ENCODE measurements at places on chromosomes 12 and 14. TPM values are rescaled to one million over a fixed set of nuclear protein-coding genes. Genes with fewer than 3 reads are reported as not detected.

- no peak for DNase-seq
Observed at GRCh38 chr12:94271351-94271750, 123.0 kb downstream of the PLXNC1 start.

SLC2A13 gene
- total RNA-seq: 12.7 TPM

PZP gene
- total RNA-seq: 0.80 TPM

GPR137C gene
- total RNA-seq: 1.1 TPM

DNA sequence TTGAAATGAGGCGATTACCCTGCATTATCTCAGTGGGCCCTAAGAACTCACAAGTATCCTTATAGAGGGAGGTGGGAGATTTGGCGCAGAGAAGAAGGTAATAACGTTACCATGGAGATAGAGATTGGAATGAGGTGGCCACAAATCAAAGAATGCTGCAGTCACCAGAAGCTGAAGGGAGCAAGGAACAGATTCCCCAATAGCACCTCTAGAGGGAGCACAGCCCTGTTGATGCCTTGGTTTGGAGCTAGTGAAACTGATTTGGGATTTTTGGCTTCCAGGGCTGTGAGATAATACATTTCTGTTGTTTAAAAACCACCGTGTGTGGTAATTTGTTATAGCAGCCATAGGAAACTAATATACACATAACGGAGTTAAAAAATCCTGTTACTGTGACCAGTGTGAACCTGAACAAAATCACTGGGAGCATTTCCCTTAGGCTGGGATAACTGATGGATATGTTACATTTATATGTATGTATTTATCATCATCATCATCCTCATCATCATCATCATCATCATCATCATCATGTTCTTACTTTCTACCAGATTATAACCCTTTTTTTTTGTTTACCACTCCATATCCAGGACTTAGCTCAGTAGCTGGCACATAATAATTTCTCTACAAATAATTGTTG is 100.3 kb downstream of the LIN7A start:
- no peak for DNase-seq

GRCh38 chr12:91899056-91899455 is 246.6 kb downstream of the BTG1 start:
- no peak for DNase-seq

- DNase-seq: no peak
Observed at GRCh38 chr12:88801227-88802095, 221.2 kb upstream of the KITLG start.

- no peak for DNase-seq
Observed at GRCh38 chr12:3203713-3204112, 126.5 kb downstream of the TSPAN9 start.

DNA sequence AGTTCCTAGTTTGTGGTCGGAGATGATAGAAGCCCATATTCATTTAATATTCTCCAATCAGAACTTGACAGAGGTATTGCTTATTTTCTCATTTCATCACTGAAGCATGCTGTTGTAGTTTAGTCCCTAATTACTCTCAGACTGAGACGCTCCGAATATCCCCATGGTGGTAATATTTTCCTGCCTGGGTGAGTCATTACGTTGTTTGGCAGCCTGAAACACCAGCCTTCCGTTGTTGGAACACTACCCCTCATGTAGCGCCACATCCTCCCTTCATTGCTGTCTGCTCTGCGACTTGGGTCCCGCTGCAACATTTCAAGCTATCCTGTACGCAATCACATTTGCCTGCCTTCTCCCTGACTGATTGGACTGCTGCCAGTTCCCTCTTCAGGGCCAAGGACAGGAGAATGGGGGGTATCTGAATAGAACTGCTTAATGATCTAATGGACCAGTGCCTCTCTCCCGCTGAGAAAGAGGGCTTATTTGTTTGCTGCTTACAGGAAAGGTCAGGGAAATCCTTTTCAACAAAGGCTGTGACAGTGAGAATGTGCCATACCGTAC is 369.1 kb downstream of the NPAS3 start:
- peak; percentile 59 for DNase-seq

DNA sequence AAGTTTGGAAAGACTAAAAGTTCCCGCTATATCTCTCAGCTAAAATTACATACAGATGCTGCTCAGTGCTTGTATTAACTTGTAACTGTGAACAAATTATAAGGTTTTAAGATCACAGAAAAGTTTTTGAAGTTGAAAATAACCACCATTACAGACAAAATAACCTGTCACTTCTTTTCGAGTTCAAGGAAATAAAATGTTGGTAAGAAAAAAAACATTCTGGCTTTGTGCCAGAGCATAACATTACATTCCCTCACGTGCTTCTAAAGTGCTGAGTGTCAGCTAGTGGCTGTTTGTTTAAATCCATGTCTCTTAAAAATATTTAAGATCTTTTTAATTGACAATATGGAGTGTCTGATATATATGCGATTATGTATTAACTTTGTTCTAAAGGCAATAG is 27.2 kb upstream of the ADAMTS20 start:
- no peak for DNase-seq

DNA sequence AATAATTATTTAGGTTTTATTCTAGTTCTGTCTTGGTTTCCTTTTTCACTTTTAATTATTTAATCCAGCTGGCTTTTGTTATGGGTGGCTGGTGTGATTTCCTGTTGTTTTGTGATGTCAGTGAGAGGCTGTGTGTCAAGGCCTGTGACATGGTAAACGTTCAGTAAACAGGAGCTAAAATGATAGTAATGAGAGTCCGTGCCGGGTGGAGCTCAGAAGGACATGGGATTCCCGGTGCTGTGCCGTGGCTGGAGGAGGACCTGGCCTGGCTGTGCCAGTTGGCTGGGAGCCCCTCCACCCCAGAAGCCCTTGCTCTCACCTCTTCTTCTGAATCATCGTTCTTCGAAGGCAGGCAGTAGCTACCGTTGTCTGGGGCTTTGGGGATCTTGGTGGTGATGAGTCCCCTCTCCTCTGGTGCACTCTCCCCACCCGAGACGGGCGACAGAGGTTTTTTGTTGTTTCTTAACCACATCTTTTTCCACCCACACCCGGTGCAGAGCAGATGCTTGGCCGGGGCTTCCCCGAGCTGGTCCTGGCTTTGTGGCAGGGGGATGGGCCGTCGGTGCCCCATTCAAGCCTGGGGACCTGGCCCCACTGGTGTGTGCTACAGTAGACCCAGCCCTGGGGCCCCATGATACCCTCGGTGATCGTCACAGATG is 29.1 kb downstream of the SH2B3 start:
- no peak for DNase-seq

FOXJ2 gene
- total RNA-seq: 29.9 TPM

DNA sequence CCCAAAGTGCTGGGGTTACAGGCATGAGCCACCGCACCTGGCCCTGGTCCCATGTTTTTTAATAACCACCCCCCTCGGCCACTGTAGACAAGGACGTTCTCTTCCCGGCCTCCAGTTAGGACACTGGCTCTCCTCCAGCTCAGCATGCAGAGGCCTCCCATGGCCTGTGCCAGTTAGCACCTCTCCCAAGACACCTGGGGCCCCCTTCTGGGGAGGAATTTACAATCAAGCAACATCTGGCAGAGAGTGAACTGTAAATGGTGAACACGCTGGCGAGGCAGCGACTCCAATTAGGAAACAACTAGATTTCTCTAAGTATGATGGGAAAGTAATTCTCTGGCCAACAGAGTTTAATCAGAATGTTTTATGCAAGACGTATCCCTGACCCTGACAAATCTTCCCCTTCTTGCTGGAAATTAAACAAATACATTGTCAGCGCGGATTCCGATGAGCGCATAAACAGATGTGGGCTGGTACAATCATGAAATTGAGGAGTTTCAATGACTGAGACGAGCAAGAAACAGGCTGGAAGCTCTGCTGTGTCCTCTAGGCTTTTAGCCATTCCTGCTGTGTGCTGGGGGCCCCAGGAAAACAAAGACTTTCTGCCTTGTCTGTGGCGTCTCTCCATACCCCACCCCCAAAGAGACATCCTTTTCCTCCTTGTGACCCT is 61.7 kb upstream of the DLK1 start:
- no peak for DNase-seq

P2RX2 gene
- not detected for total RNA-seq

TRHDE gene
- total RNA-seq: 4.1 TPM

DNA sequence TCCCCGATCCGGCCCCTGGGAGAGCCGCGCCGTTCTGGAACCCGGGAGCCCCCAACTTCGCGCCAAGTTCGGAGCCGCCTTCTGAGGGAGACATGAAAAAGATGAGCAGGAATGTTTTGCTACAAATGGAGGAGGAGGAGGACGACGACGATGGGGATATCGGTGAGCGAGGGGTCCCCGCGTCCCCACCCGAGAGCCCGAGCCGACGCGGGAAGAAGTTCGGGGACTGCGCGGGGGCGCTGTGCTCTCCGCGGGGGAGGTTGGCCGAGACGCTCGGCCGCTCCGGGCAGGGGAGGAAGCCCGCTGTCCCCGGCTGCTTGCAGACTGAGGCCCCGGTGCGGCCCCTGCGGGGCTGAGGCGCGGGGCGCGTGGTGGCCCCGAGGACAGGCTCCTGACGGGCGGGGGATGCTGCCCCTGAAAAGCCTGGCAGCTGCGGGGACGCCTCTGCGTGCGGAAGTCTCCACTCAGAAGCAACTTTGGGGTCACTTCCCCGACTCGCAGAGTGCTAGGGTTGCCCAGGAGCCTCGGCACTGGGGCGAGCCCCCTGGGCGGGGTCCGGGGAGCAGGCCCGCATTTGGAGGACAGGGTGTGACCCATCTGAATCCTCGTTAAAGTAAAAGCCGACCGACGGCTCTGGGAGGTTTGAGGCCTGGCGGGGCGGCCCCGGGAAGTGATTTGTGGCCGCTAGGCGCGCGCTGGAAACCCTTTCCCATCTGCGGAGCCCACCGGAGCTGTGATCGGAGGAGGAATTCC is 511 bp downstream of the ANO6 start:
- DNase-seq: peak; percentile 73

DNA sequence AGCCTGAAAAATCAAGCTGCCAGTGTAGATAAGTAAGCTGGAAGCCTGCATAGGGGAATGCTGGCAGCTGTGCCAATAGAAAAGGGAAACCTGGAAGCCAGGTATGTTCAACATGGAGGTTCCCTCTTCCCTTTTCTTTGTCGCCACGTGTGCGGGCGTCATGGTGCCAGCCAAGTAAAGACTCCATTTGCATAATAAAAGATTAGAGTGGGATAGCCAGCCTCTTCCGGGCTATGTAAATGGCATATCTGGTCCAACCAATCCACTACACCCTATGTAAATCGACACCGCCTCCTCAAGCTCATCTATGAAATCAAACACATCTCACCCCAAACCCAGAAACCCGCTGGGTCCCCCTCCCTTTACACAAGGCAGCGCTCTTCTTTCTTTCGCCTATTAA is 5.6 kb upstream of the ADGRD1 start:
- DNase-seq: no peak

TTLL5 gene
- 44.0 TPM for total RNA-seq

SMARCD1 gene
- 35.2 TPM for total RNA-seq

CLEC4D gene
- 0.67 TPM for total RNA-seq

LPAR5 gene
- 2.9 TPM for total RNA-seq

Data from sciatic nerve (tissue), 2 donors.